ENCODE measurements at places on chromosomes 11 and 22.

- no peak for DNase-seq
Observed at GRCh38 chr11:75422248-75423231, 10.5 kb downstream of the KLHL35 start.

GRCh38 chr11:134751766-134752165 is 339.7 kb upstream of the B3GAT1 start:
- DNase-seq: no peak

GRCh38 chr11:39345834-39346442 is 2113.5 kb downstream of the LRRC4C start:
- peak; percentile 58 for DNase-seq

GRCh38 chr11:38131535-38131934 is 1533.5 kb upstream of the RAG2 start:
- no peak for DNase-seq

DNA sequence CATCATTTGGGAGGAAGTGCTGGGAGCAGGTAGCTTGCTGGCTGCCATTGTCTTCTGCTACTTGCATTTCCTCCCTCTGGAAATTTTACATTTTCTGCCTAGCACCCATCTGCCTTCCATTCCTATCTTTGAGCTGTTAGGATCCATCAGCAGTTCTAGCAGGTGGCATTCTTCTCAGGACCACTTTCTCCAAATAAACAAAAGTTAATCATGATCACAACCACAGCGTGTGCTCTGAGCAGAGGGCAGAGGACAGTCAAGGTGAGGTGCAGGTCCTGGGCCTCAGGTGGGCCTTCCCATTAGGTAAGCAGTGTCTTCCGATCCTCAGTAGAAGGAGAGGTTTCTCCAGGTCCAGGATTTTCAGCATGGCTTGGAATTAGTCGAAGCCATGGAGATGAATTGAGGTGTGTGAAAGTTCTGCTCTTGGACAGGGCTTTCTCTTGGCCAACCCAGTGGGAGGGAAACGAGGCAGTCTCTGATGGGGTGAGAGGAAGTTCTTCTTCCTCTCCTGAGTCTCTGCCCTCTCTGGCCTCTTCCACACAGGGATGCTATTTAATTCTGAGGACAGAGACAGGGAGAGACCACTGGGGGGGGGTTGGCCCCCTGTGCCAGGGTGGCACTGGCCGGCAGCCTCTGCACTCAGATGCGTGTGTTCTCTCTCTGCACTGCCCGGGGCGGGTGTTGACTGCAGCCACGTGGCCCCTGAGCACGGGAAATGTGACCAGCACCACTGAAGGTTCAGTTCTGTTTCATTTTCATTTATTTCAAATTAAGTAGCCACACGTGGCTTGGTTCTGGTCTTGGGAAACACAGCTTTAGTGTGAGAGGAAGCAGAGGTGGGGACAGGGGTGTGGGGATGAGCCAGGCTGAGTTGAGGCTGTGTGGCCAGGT is 170.8 kb downstream of the TBC1D22A start:
- no peak for DNase-seq

DNA sequence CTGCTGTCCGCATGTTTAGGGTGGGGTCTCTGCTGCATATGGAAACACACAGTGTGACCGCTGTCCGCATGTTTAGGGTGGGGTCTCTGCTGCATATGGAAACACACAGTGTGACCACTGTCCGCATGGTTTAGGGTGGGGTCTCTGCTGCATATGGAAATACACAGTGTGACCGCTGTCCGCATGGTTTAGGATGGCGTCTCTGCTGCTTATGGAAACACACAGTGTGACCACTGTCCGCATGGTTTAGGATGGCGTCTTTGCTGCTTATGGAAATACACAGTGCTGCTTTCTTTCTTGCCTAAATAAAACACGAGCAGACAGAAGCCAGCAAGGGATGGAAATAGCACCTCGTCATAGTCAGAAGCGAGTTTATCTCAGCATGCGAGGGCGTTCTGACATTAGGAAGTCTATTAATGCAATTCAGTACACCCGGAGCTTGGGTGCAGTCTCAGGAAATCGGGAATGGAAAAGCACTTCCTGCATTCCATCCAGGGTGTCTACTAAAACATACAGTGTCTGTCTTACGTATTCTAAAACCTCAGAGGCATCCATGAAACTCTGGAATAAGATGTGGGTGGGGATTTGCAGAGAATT is 32.6 kb upstream of the TOLLIP start:
- no peak for DNase-seq

- DNase-seq: no peak
Observed at GRCh38 chr11:119041821-119042514, 11.3 kb upstream of the SLC37A4 start.

DNA sequence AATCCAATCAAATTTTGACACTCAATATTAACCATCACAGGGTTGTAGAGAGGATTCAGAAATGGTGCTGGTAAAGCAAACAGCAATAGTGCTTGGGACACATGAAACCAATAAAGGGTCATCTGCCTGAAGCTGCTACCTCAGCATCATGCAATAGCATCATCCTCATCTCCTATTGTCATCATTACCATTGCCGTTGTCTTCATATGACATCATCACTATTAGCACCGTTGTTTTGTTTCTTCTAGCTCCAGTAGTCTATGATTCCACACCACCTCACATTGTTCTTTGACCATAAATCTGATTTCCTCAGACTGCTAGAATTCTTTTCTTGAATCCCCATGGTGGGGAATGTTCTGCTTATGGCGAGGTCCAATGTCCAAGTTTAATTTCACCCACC is 52.8 kb upstream of the GRK3 start:
- DNase-seq: no peak

DNA sequence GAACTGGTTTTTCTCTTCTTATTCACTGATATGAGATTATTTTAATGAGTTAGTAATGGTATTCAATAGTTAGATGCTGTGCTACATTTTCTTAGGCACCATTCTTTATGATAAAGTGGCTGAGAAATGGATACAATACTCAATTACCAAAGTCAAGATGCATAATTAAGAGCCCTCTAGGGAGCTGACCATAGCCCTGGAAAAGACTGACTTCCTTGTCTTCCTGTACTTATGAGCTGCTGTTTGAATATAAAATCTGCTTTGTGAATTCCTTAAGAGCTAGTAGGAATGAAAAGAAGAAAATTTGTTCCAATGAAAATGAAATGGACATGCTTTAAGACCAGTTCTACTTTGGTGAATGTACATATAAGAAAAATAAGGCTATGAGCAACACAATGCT is 452.3 kb downstream of the KCNA4 start:
- no peak for DNase-seq

DNA sequence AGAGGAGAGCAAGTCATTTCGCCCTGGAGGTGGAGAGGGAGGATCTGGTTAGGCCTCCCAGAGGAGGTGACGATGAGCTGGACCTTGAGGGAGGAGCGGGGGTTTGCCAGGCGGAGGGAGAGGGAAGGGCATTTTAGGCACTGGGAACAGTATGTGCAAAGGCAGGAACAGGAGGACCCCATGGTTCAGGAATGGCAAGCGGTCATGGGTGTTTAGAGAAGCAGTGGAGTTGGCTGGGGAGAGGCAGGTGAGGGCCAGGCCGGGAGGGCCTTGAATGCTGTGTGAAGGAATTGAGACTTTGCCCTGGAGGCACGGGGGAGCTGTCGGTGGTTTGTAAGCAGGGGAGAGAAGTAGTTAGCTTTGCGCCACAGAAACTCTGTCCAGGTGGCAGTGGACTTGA is 10.3 kb downstream of the PRDM11 start:
- DNase-seq: no peak

DNA sequence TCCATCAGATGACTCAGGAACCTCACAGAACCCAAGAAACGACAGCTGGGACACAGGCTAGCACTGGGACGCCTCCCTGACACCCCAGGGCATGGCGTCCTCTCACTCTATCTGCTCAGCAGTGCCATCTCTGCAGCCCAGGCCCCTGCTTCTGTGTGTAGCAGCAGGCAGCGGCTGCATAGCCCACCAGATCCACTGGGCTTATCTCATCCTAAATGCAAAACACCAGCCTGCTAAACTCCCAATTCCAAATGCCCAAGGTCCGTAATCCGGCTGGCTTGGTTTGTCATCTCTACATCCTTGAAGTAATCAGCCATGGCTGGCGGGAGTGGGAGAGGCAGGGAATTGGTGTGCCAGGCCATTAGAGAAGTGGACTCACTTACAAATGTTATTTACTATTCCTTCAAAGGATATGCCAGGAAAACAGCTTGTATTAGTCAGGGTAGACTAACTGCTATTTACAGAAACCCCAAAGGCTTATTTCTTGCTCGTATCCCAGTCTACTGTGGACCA is 30.7 kb downstream of the SPATA19 start:
- no peak for DNase-seq
